ENCODE measurements at places on chromosomes 16 and 17.

- no peak for DNase-seq
Measured at GRCh38 chr16:20410121-20410723, 888 bp downstream of the ACSM5 start.

GRCh38 chr17:74523308-74523707, 8.0 kb downstream of the CD300LB start:
- DNase-seq: no peak

DNA sequence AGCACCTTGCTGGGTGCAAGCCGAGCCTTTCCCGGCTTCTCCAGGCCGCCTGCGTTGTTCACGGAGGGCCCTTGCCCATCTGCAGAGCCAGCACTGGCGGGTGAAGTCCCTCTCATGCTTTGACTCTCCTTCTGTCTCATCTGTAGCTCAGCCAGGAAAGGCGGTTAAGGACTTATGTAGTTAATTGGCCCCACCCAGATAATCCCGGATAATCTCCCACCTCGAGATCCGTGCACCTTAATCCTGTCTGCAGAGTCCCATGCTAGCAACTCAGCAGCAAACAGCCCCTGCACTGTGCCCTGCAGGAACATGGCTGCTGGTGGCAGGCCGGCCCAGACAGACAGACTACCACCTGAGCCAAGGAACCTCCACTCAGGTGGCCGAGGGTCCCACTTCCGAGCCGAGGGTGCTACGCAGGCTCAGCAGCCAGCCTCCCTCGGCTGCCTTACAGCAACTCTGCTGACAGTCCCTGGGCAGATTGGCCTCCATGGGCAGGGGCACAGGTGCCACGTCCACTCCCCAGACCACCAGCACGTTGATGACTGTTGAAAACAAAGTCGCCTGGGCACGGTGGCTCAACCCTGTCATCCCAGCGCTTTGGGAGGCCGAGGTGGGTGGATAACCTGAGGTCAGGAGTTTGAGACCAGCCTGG, 16.9 kb downstream of the RAB40C start:
- no peak for DNase-seq

- no peak for DNase-seq
Measured at GRCh38 chr16:70687671-70688245, 1.9 kb upstream of the MTSS2 start.

- no peak for DNase-seq
Measured at GRCh38 chr17:6492892-6493674, 48.8 kb downstream of the PIMREG start.

- DNase-seq: no peak
Measured at GRCh38 chr17:60773552-60773951, 95.9 kb downstream of the BCAS3 start.

DNA sequence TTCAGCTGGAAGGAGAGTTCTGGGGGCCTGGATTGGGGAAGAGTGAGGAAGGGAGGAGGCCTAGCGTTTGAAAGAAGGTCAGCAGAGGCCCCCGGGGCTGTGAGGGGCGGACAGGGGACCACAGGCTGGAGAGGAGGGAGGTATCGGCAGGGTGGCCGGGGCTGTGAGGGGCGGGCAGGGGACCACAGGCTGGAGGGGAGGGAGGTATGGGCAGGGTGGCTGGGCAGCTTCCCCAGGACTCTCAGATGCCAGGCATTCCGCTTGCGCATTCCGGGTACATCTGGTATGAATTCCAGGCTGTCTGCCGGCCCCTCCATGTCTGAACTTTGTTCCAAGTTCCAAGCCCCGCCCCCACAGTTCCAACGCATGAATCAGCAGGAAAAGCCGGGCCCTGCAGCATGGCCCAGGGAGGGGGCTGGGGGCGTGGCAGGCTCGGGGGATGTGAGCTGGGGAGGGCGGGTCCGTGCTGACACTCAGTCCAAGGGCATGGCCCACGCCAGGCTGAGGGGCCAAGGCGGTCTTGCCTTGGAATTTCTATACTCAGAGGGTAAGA, 4.3 kb upstream of the TLCD2 start:
- DNase-seq: peak; percentile 94

GRCh38 chr17:44005527-44006271, 1.3 kb downstream of the NAGS start:
- no peak for DNase-seq
